ENCODE measurements at places on chromosomes 7 and 10. TPM values are rescaled to one million over a fixed set of nuclear protein-coding genes. Genes with fewer than 3 reads are reported as not detected.

- DNase-seq, result no peak
These were observed 12.9 kb upstream of the MICU1 start for GRCh38 chr10:72638586-72639440.

- peak; percentile 88 for DNase-seq
These were observed 46.9 kb downstream of the ATE1 start for GRCh38 chr10:121880895-121881294.

DNA sequence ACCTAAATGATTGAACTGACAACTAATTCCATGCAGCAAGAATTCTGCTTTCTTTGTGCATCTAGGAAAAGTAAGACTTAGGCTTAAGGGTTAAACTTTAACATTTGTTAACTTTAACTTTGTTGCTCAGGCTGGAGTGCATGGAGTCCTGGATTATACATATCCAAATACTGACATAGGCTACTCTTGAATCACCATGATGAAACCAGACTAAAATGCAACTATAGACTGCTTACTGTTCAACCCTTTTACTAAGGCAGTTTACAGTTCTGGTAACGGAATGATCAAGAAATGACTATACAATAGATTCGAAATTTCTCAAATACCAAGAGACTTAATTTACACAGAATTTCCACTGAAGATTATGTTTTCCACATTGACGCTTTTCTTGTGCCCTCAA, 52.0 kb downstream of the PUS7 start:
- DNase-seq, result no peak

DNA sequence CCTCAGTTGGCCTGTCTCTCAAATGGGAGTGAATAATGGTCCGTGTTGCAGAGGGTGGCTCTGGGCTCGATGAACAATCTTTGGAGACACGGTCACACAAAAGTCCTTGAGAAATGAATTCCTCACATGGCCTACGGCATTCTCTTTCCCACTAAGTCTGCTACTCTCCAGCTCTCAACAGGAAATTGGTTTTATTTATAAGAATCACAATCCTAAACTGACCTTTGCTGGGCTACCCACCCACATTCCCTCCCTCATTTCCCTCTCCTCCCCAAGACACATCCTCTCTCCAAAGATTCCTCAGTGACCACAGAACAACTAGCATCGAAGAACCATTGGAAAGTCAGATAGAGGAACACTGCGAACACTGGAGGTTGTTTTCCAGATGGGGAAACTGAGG, 4.7 kb downstream of the AFAP1L2 start:
- DNase-seq, result no peak

GRCh38 chr10:119871881-119872609, 598 bp downstream of the MCMBP start:
- peak; percentile 11 for DNase-seq

DNA sequence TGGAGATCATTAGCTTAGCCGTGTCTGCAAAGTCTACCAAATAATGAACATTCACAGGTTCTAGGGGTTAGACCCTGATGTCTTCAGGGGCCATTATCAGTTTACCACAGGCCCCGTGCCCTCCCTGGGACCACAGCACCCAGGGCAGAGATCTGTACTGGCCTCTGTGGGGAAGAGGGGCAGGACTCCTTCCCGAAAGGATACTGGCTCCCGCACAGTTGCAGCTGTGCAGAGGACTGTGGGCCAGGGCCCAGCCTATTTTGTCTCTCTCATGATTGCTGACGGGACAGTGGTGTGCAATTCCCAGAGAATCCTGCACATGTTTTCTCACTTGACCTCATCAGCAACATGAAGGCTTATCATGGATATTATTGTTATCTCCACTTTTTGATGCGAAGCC, 243.9 kb downstream of the GLRX3 start:
- no peak for DNase-seq

- DNase-seq, result no peak
These were observed 58.4 kb downstream of the JCAD start for GRCh38 chr10:30000802-30001571.

OIT3 gene
- not detected for total RNA-seq

FAM25G gene
- total RNA-seq, result not detected

CYP2W1 gene
- total RNA-seq, result not detected

METTL2B gene
- 55.7 TPM for total RNA-seq

Measured in SK-MEL-5 (cell line).